ENCODE measurements at places on chromosomes 7 and 10. TPM values are rescaled to one million over a fixed set of nuclear protein-coding genes. Genes with fewer than 3 reads are reported as not detected.

The PTPRZ1 gene
- not detected for total RNA-seq

The IQCE gene
- total RNA-seq: 12.8 TPM

The ANKRD30A gene
- 0.31 TPM for total RNA-seq

The PMPCB gene
- total RNA-seq: 72.6 TPM

The NFE2L3 gene
- total RNA-seq: 8.1 TPM

The IGFBP3 gene
- total RNA-seq: 190 TPM
